ENCODE measurements at places on chromosomes 7 and 10.

DNA sequence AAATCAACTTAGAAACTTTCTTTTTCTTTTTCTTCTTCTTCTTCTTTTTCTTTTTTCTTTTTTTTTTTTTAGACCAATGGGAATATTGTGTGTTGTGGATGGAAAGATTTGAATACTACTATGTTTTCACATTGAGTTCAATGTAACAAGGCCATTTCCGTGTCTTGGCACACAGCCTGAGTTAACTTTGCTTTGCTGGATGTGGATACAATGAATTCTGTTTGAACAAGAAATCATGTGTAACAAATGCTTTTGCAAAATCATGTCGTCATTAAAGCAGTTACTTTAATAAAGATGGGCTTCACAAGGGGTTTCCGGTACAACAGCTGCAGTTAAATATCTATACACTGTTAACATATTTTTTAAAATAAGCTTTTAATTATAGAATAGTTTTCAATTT, 13.5 kb upstream of the ENTPD1 start:
- DNase-seq, result no peak

DNA sequence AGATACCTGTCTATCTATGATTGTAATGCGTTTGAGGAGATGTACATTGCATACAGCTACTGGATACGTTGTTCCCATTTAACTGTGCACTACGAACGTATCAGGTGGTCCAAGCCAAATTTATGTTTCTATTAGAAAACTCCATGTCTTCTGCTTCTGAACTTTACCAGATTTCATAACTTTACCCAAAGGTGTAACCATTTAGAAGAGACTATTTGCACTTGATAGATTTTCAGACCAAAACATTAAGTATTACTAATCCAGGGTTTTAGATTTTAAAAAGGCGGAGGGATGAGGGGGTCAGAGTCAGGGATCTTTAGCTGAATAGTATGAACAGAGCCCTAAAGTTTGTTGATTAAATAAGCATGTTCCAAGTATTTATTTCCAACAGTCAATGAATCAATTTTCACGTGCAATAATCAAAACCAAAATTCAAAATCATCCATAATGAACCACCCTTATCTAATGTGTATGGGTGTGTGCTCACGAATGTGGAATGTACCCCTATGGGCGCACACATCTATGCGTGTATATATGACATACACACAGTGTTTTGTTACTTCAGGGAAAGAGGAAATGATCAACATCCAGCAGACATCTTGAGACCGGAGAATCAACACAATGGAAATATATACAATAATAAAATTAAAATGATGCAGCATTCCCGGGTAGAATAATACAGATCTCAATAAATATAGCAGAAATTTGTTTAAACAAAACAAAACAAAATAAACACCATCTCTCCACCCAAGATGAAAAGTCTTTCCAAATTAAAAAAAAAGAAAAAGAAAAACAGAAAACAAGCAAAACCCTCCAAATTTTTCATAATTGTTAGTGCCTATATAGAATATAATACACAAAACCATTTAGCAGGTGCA, 3.4 kb downstream of the FEZF1 start:
- no peak for DNase-seq

DNA sequence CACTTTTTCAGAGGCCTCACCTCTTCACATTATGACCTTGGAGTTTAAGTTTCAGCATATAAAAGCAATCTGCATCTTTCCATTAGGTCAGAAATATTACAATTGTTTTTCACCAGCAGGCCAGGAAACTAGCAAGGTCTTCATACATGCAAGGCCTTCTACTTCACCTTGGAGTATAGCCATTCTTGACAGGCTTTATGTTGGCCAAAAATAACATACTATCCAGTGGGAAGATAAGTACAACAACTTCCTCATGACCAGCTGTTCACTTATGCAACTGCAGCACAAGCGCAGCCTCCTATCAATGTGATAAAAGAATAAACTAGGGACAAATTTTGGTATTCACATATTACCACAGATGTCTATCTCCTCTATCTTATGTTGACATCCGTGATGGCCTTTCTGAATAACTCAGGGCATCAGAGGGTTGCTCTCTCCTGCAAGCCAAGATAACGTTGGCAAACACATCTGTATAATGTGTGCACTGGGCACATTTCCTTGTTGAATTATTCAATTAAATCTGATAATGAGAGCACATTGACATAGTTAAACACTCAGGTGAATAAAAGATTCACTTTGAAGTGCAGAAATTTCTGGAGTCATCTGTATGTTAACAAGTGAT, 239.8 kb downstream of the FZD1 start:
- DNase-seq, result no peak

DNA sequence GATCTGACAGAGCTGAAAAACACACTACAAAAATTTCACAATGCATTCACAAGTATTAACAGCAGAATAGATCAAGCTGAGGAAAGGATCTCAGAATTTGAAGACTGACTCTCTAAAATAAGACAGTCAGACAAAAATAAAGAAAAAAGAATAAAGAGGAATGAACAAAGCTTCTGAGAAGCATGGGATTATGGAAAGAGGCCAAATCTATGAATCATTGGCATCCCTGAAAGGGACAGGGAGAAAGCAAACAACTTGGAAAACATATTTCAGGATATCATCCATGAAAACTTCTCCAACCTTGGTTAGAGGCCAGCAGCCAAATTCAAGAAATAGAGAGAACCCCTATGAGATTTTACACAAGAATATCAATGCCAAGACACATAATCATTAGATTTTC, 804.8 kb upstream of the IGFBP3 start:
- no peak for DNase-seq

DNA sequence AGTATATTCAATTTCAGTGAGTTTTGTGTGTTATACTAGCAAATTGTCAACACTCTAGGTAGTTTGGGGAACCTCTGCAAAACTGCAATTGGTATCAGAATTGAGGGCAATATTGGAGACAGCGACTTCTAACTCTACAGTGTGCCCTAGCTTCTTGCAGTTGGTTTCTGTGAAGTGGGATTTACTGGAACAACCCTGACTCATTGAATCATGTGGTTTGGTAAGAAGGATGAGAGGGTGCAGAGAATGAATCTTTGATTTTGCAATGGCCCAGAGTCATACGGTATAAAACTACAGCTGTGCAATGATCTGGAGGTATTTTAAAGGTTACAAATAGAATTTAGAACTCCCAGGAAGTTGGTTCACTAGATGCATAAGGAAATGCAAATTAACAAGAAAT, 129.1 kb upstream of the PPP1R3A start:
- DNase-seq, result no peak

DNA sequence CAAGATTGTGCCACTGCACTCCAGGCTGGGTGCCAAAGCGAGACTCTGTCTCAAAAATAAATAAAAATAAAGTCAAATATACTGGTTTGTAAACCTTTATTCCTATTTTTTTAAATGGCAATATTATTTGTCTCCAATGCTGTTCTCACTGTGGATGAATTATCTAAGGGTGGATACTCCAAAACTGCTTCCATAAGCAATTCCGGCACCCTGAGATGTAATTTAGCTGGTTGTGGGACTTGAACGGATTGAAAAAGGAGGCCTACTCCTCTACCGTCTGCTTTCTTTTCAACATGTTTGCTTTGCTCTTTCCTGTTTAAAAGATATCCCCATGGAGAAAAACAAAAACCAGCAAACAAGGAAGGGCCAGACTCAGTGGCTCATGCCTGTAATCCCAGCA, 54.4 kb downstream of the SLC35B4 start:
- DNase-seq, result no peak

DNA sequence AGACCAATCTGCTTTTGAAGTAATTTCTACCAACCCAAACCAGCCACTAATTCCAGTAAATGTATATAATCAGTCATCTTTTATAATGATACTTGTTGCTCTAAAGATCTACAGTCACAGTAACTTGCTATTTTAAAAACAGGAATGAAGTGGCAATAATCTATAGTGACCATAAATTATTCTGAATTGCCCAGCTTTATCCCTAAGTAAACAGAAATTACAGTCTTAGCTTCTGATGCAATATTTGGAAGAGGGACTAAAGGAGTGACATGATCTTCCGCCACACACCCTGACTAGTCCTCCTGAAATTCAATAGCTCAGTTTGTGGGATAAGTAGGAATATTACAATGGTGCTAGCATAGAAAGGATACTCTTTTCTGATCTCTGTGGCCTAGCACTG, 96.1 kb downstream of the ATE1 start:
- no peak for DNase-seq

DNA sequence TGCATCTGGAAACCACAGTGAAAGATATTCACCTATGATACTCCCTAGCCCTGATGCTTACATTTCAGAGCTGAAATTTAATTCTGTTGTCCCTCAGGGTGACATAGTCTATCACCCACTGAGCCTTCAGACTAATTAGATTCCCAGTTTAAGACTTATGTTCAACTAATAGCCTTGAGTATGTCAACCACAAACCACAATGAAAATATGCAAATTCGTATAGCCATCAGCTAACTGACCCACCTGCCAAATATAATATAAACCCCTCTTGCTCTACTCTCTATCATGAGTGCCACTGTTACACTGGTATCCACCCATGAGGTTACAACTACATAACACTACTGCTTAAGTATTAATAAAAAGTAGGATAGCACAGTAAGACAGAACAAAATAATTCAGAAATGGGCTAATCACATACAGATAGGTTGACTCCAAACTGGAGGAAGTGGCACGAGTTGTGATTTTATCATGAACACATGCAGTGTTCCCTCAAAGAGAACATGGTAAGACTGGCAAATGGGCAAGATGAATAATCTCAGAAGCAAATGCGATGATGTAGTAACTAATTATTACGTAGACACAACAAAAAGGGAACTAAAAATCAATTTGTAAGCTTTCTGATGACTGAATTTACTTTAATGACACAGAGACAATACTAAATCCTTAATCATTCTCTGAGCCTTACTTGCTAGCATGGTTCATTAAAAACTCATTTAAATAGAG, 290.6 kb downstream of the PARD3 start:
- DNase-seq, result no peak

DNA sequence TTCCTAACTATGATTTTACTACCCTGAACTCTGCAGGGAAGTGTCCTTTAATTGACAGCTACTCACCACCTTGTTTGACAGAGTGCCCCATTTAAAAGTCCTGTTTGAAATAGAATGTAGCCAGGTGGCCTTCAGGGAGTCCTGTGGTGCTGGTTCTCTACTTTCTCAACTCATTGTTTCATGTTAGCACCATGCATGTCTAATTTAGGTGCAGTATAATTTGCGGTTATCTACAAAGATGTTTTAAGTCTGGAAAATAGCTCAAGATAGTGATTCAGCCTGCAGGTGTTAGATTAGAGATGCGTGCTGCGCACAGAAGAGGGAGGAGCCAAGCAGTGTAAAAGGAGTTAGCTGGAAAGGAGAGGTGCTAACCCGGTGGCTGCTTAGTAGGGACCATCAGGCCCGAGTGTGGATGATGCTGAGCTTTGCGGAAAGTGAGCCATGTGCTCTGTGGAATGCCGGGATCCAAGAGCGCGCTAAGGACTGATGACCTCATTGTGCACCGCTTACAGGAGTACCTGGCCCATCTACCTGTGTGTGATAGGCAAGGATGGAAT, 1.2 kb downstream of the CCM2 start:
- DNase-seq, result no peak

DNA sequence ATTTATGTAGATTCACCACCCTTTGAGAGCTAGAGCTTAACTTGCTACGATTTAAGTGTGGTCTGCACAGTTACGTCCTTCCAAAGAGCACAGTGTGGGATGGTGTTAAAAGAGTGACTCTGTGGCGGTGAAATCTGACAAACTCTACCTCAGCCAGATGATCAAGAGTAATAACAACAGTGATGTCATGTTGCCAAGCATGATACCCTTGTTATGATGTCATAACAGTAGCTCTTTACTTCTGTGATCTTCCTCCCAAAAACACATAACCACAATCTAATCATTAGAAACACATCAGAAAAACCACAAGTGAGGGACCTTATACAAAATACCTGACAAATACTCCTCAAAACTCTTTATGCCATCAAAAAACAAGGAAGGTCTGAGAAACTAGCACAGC, 649.3 kb downstream of the POM121L12 start:
- no peak for DNase-seq

DNA sequence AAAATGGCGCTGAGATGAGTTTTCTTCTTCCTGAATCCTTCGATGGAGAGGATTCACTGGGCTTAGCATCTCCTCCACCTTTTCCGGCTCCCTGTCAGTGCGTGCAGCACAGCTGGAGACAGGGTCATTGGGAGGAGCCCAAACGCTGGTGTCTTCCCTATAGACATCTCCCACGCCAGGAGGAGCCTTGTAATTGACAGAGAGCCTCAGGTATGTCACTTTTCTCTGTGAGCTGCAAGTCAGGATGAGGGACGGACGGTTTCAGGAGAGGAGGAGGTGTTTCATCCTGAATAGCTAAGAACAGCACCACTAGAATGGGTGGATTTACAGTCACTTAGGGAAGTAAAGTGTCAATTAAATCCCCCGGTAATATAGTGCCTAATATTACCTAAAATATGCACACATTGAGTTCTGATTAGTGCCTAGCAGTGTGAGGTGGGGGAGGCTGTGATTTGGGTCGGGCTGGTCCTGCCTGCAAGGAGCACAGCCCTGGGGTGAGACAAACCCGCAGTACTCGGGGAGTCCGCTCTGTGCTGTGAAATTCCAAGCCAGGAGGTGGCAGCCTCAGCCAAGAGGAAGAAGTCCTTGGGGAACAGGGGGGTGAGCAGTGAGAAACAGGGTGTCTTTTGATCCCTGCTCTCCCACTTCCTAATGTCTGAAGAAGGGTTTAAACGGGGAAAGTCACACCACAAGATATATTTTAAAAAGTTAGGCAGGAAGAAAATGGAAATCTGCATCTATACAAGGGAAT, 28.2 kb downstream of the IL15RA start:
- DNase-seq, result no peak
